ENCODE measurements at places on chromosomes 6 and 20.
A peak's percentile ranks its signal among the peaks of the same experiment; 100 is the strongest.

GRCh38 chr6:123417535-123417934 lies 219.2 kb downstream of the TRDN start:
- DNase-seq, result no peak

DNA sequence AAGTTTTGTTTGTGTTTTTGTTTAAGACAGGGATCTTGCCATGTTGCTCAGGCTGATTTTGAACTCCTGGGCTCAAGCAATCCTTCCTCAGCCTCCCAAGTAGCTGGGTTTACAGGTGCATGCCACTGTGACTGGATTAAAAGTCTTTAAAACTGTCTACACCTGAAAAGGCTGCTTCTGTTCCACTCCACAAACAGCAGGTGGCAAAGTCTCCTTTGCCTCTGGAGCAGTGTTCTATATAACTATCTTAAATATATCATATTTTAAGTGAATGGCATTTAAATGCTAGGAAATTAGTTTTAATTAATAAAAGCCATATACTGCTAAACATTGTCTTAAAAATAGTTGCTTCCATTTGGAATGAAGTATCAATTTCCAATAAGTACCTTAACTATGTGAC lies 89.2 kb upstream of the BCLAF1 start:
- DNase-seq, result no peak

GRCh38 chr6:32415521-32416019 lies 8.6 kb upstream of the BTNL2 start:
- DNase-seq, result peak; percentile 9

DNA sequence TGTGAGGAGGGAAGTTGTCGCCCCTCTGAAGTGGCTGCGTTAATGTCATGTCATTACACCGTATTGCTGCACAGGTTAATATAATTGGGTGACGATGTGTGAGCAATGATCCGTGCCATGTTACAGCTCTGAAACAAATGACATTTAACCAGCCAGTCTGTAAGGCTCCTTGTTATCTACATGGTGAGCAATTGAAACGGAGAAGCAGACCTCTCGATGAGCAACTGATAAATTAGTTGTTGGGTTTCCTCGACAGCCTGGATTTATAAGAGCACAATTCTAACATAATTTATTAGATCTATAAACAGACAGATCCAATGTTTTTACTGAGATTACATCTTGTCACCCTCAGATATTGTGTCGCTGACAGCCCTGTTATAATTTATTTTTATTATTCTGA lies 49.9 kb upstream of the MAFB start:
- no peak for DNase-seq

- no peak for DNase-seq
Observed at GRCh38 chr6:144216668-144217218, 66.4 kb downstream of the STX11 start.

DNA sequence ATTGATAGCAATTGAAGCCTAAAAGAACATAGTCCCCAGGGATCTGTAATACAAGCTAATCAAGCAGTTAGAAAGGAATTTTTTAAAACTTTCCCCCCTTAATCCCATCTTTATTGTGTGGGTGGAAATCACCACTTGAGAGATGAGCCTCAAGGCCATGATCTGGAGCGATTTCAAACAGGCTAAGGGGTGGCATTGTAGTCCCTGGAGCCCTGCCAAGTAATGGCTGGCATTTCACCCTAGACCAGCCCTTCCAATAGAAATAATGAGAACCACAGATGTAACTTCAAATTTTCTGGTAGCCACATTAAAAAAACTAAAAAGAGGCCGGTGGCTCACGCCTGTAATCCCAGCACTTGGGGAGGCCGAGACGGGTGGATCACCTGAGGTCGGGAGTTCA lies 46.9 kb downstream of the PRDM1 start:
- no peak for DNase-seq

- peak; percentile 35 for DNase-seq
Observed at GRCh38 chr6:24125980-24126379, at the start of gene NRSN1. NRSN1 (plus strand) TSS chr6:24126215; CDS start chr6:24134328, 8,113 bp downstream.

- no peak for DNase-seq
Observed at GRCh38 chr6:44867571-44868334, 460.4 kb upstream of the RUNX2 start.

DNA sequence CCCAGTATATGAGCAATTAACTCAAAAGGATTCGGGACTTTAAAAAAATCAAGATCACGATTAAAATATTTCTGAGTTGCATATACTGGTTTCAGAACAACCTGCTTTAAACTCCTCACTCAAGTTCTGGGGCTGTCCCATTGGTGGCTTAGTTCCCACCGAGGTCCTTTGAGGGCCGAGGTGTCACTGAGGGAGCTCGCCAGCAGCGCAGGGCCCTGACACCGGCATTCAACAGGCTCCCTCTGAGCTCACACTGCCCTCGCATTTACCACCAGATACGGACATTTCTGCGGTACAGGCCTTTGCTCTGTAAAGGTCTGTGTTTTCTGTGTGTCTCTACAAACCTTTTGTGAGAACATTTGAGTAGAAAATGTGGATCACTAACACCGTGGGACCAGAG lies 24.4 kb upstream of the BNIP5 start:
- DNase-seq, result no peak

GRCh38 chr6:37308069-37308815 lies 45.5 kb upstream of the RNF8 start:
- DNase-seq, result no peak

DNA sequence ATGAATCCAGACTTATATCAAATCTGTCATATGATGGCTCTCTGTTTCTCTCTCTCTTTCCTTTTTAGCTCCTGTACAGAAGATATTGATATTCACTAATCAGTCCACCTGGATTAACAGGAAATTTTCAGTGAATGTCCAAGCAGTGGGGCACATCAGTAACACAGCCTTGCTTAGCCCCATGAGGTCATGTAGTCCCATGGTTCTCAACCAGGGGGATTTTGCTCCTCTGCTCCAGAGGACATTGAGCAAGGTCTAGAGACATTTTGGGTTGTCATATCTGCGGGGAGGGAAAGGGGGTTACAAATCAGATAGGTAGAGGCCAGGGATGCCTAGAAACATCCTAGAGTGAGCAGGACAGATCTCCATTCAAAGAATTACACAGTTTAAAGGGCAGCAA lies 810 bp downstream of the GSTA1 start:
- DNase-seq, result no peak

DNA sequence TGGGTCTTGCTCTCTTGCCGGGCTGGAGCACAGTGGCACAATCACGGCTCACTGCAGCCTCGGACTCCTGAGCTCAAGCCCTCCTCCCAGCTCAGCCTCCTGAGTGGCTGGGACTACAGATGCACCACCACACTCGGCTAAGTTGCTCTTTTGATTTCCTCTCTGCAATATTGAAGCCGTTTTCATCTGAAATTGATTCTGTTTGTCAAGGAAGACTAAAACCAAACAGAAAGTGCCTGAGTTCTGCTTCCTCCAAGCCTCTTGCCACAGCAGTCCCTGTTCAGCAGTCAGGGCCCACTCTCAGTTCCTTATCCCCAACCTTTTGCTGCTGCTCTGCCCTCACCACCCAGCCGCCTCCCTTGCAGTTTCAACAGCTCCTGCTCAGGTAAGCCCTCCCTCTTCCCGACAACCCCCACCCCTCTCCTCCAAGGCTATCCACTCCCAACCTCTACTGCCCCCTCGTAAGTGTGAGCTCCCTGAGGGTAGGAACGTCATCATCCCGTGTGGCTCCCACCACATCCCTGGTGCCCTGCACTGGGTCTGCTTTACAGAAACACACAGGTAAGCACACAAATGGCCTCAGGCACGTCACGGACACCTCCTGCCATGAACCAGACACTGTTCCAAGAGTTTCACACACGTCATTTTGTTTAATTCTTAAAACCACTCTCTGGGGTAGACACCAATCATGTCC lies 70.7 kb upstream of the TAB2 start:
- DNase-seq, result no peak

DNA sequence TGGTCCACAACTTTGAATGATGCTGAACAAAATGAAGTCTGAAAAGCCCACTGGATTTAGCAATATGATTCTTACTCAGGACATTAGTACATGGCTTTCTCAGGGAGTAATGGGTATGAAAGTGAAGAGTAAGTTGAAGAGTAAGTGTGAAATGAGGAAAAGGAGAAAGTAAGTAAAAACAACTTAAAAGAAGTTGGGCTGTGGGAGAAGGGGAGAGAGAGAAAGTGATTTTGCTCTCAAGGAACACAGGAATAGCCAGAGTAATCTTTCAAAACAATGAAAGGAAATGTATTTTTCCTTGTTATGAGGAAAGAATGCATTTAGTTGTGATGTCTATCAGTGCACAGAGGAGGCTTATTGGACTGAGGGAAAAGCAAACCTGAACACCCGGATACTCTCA lies 39.8 kb upstream of the NKAIN2 start:
- DNase-seq, result no peak

DNA sequence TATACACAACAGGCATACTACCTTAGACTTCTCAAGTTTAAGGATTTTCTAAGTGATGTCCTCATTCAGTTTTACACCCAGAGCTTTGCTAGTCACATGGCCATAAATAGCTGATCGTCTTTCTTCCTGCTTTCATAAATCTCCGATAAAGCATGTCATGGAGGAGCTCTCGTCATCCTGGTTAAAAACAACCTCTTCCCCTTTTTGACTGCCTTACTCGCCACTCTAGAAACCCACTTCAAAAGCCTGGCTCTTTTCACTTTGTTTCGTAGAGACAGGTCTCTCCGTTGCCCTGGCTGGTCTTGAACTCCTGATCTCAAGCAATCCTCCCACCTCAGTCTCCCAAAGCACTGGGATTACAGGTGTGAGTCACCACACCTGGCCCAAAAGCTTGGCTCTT lies 67.0 kb upstream of the SMIM29 start:
- no peak for DNase-seq

DNA sequence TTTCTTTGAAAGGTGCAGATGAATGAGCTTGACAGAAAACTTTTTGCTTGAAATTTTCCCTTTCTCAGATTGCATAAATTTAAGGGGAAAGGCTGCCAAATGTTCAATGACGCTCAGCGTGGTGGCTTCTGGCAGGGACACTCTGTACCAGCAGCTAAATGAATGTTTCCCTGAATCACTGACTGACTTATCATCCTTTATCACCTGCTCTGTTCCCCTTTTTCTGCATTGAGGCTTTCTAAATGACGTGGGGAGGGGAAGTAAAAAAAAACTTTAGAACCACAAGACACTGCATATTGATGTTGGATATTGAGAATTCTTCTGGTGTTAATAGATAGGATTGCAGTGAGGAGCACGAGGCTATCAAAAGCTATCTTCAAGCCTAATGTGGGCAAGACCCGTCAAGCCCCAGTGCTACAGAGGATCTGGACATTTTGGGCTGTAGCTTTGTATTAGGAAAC lies 46.9 kb upstream of the ENPP5 start:
- DNase-seq, result no peak

- DNase-seq, result no peak
Observed at GRCh38 chr6:143621159-143621873, 56.4 kb upstream of the PHACTR2 start.

GRCh38 chr6:47348316-47348863 lies 38.7 kb upstream of the TNFRSF21 start:
- DNase-seq, result no peak

GRCh38 chr6:30689985-30690384 lies 799 bp downstream of the NRM start:
- DNase-seq, result no peak

- DNase-seq, result no peak
Observed at GRCh38 chr20:44637042-44637441, 14.5 kb downstream of the ADA start.

- no peak for DNase-seq
Observed at GRCh38 chr6:43706788-43707187, 19.2 kb upstream of the MRPS18A start.

DNA sequence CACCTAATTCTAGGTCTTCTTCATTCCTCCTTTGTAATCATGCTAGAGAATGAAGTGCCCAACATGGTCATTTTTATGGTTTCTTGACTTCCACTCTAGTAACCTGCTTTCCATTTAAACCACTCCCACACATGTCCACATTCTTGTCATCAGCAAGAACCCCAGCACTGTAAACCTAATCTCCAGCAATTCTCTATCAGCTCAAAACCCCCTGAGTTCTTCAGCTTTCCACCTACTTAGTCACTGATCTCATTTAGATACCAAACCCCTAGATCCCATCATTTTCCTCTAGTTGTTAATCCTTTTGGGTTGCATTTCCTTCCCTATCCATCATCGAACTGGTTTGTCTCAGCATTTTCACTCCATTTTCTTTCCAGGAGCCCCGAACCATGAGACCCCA lies 49.7 kb downstream of the GOPC start:
- DNase-seq, result no peak

DNA sequence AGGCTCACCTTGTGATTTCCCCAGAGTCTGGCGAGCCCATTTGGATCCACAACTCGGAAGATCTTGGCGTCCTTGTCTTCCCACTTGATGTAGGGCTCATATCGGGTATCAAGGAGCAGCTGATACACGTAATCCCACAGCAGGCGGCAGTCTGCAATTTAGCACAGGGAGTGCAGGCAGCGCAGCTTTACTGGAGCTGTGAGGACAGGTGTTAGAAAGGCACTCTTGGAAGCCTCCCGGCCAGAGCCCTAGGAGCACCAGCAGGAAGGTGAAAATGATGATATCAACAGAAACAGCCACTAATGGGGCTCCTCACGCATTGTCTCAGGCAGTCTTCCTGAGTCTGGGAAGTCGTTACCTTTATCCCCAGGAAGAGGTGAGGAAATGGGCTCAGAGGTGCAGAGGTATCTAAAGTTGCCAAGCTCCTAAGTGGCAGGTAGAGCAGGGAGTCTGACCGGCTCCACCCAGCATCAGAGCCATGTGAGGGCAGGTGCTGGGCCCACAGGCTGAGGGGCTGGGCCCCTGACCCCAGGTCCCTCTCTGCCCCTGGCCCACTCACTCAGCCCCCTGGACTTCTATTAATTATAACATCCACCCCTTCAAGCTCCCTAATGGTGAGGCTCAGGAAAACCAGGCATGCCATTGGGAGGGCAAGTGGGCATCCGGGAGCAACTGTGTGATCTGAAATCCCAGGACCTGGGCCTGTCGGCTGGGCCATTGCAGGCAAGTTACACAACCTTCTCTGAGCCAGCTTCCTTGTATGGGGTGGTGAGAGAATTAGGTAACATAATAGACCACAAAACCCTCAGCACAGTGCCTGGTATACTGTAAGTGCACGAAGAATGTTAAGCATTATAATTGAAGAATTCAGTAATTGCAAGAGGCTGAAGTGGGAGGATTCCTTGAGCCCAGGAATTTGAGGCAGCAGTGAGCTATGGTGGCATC lies 18.3 kb downstream of the ETV7 start:
- no peak for DNase-seq

DNA sequence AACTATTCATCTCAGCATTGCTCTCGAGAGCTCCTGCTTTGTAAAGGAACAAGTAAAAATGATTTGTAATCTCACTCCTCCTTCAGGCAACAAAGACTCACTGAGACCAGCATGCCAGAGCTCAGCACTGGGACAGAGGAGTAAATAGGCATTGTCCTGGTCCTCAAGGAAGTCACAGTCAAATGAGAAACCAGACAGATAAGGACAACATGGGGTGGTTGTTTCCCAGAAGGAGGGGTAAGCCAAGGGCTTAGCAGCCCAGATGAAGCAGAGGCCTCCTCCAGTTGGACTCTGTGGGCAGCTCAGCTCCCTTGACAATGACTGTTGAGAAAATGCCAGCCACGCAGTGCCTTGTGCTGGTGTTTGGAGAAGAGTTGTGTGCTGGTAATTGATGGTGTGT lies 425.7 kb upstream of the CHD6 start:
- DNase-seq, result no peak

Measured in NCI-H526 treated with DMSO at 0.1 percent for 48 hours (cell line).